T1000 (cell line): ENCODE measurements at places on chromosomes 3 and 15.

- no peak for DNase-seq
Measured at GRCh38 chr15:89329329-89330084, 5.1 kb downstream of the POLG start.

GRCh38 chr3:86740751-86741150, 250.2 kb downstream of the VGLL3 start:
- no peak for DNase-seq

DNA sequence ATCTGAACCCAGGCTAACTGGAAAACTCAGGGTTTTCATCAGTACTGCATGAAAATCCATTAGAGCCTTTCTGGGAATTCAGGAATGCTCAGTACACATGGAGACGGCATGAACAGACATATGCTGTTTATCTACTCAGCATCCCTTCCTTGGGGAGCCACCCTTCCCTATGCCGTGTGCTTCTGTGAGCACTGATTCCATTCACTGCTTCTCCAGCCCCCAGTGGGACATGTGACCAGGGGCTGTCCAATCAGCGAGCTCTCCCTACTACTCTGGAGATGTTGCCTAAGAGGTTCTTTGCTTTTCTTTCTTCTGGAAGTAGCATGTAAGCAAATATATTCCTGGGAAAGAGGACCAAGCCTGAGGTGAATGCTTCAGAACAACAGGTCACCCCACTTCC, 5.6 kb upstream of the PCOLCE2 start:
- no peak for DNase-seq

DNA sequence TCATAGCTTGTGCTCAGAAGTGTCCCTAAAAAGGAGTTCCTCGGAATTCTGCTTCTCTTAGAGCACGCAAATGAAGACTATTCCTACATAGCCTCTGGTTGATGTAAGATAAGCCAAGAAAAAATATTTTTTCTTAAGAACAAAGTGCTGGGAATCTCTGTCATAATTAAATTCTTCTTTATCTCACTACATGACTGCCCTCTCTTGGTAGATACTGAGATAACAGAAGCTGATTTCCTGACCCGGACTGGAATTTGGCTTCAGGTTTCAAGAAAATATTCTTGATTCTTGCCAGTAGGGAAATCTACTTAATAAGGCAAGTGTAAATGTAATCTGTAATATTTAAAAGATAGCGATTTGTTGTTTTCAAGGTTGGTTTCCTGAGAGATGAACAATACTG, 31.3 kb upstream of the SETMAR start:
- DNase-seq, result no peak

DNA sequence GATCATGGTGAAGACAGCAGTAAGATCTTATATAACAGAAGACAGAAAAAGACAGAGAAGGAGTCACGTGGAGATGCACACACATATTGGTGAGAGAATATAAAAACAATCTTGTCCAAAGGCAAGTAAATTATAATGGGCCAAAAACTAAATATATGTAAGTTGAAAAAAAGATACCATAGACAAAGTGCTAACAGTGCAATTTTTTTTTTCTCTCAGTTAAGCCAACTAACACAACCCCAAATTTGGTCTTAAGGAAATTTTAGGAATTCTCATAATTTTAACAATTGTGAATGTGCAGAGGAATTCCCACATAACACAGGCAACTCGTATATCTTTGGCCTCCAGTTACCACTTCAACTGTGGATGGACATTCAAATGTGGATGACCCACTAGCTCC, 432.2 kb downstream of the SOX2 start:
- no peak for DNase-seq

GRCh38 chr3:152019508-152019907, 146.1 kb downstream of the SUCNR1 start:
- no peak for DNase-seq

DNA sequence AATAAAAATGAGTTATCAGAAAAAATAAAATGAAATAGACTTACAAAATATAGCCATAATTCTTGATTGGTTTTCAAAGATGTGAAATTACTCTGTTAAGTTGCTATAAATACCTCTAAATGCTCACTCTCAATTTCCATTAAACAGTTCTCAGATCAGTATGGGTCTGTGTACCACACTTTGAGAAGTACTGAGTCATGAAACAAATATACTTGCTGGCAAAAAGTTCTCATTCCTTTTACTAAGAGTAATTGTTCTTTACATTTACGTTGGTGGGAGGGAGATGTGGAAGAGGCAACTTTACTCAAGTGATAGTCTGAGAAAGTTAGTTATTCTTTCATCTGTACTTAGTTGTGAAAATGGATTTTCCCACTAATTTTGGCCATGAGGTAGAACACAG, 96.3 kb downstream of the ZNF385D start:
- DNase-seq, result no peak

- DNase-seq, result no peak
Measured at GRCh38 chr3:157542711-157543500, 39.7 kb upstream of the VEPH1 start.

DNA sequence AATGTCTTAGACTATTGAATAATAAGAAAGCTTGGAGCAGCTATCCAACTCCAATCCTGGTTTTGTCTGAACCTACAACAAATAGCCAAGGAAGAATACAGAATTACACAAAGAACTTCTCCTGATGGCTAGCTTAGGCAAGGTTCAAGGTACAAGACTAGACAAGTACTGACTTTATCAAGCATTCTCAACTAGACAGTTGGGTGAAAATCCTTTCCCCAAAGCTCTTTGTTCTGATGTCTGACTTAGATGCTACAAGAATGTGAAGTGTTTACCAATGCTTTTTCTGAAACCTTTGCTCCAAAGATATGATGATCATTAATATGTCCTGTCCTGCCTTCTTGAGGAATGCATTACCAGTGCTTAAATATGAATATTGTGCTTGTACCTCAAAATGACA, 113.8 kb downstream of the ANXA2 start:
- DNase-seq, result no peak
